Ecto neural progenitor cell (in vitro differentiated cells): ENCODE measurements at places on chromosomes 4 and X.

- DNase-seq = no peak
These were observed 63.4 kb downstream of the DCAF12L1 start for GRCh38 chrX:126489116-126489695.

DNA sequence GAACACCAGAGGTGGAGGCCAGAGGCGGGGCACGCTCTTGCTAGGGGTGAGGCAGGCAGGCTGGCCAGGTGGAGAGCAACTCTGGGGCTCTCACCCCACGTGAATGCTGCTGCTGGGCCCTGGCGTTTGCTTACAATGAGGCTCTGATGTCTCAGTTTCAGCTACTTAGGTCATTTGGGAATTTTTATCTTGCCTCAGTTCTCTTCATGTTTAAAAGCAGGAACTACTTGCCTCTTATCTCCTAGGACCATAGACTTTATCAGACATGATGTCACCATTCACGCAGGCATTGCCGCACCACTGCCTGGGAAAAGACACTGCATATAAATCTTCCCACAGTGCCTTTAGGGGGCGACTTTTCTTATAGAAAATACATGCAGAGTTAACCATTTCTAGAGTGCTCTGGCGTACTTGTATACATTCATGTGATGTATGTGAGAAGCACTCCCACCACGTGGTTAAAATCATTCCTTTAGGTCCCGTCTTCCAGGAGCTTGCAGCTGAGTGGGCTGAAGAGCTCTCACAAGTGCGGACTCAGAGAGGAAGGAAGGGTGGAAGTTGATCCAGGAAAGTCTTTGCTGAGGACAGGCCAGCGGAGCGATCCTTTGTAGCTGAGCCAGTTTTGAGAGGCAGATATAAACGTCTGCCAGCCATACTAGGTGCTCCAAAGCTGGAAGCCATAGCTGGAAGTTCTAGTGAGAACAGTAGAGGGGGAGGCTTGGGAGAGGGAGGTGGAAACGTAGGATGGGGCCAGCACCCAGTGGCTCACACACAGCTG is 84.3 kb upstream of the CLDN34 start:
- DNase-seq = peak; percentile 34

- no peak for DNase-seq
These were observed 16.9 kb downstream of the SSX5 start for GRCh38 chrX:48179691-48180090.

DNA sequence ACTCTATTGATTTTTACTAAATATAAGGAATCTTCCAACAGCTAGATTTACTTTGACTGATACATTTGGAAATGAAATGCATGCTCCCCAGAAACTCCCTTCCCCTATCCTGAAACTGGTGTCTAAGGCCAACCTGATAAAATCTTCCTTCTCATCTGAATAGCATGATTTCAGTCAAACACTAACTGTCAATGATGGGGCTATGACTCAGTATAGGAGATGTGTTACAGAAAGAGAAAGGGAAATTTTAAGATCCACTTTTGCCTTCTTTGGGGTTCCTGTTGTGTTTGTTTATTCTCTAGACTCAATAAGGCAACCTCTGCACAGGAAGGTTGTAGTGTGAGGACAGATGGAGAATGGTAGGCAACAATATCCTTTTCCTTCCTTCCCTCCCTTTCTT is 160.7 kb downstream of the MOSPD2 start:
- no peak for DNase-seq

GRCh38 chrX:114619874-114620273 is 36.0 kb downstream of the HTR2C start:
- no peak for DNase-seq

- no peak for DNase-seq
These were observed 197.3 kb downstream of the OR13H1 start for GRCh38 chrX:131741103-131741581.

DNA sequence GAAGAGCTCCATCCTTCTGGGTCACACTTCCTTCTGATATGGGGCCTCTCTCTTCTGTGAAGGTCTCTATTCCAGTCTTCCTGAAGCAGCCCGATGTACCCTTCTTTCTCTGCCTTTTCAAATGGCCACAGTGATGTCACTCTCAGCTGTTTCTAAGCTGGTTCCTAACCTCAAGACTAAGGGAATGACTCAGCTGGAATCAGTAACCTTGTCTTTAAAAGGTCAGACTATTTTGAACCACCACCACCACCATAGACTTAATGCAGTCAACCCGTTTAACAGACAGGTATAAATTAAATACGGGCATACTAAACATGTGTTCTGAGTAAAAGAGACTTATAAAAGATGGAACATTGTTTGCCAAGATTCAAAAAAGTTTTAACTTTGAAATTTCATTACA is 121.0 kb downstream of the PPA2 start:
- no peak for DNase-seq

GRCh38 chr4:77021614-77022089 is 54.1 kb downstream of the CCNI start:
- no peak for DNase-seq

GRCh38 chr4:81428002-81428401 is 43.7 kb downstream of the RASGEF1B start:
- DNase-seq = no peak

DNA sequence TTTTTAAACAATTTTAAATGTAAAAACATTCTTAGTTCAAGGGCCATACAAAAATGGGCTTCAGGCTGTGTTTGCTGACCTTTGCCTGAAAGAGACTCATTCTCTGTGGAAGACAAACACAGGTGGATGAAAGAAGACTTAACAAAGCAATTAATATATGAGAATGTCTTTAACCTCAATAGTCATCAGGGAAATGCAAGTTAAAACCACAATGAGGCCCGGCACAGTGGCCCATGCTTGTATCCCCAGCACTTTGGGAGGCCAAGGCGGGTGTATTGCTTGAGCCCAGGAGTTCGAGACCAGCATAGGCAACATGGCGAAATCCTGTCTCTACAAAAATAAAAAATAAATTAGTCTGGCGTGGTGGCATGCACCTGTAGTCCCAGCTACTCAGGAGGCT is 7.1 kb upstream of the SMARCA1 start:
- DNase-seq = no peak

- DNase-seq = peak; percentile 70
These were observed 152.0 kb upstream of the SLC4A4 start for GRCh38 chr4:71186566-71187403.

GRCh38 chrX:53088136-53088974 is 5.6 kb upstream of the KANTR start:
- DNase-seq = peak; percentile 83

DNA sequence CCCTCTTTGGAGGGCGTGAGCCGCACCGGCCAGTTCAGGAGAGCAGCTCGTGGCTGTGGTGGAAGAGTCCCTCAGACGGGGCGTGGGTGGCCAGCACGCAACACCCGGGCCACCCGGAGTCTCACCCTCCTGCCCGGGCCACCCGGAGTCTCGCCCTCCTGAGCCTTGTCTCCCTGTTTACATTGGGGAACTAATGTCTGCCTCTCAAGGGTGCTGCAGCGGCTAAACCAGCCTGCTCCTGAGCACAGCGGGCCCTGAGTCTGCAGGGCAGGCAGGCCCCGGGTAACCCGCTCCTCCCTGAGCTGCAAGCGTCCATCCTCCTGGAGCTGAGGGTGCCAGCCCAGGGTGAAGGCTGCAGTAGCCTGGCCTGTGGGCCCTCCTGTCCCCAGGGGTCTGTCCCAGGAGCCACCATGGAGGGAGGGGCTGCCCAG is 3.0 kb downstream of the PDE6B start:
- peak; percentile 44 for DNase-seq

DNA sequence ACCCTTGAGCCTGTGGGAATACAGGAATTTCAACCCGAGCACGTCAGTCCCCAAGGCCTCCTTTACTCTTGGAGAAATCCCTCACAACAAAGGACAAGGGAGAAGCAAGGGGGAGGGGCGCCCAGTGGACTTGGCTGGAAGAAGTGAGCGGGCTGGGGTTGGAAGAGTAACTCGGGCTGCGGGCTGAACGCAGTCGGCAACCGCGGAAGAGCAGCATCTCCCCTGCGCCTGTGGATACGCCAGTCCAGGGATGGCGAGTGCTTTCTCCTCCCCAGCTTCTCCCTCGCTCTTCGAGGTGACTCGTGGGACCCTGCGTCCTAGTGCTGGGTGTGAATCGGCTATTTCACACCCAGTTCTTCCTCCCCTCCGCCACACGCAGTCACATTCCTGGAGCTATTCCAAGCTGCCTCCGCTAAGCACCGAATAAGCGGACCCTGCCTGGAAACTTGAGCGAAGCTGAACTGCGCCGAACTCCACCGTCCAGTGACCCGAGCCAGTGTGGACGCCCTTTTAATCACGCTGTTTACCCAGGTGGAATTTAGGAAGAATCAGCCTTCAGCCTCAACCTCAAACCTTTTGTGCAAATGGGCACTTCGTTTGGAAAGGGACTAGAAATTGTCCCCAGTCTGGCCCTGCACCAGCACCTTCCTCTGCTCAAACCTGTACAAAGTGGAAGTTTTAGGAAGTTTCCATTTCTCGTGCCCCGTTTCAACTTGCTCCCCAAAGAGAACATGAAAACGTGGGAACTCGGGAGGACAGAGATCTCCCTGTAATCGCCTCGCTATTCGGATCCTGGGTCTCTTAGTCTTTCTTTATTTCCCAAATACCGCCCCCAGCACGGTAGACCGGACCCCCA is 64.3 kb upstream of the WDR17 start:
- DNase-seq = peak; percentile 81

DNA sequence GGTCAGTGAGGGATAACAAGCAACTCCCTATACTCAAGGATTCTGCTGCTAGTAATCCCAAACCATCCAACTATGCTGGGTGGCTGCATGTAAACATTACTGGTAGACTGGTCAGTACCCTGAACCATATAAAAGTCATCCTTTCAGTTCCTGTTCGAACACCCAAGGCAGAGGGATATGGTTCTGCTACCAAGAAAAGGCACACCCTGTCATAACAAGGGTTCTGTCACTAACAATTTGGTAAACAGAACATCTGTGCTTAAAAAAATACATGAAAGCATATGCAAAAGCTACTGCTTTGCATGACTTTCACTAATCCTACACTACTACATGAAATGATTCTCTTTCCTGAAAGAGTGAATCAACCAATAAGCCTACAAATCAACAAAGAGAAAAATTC is 76.8 kb upstream of the MCF2 start:
- DNase-seq = no peak

DNA sequence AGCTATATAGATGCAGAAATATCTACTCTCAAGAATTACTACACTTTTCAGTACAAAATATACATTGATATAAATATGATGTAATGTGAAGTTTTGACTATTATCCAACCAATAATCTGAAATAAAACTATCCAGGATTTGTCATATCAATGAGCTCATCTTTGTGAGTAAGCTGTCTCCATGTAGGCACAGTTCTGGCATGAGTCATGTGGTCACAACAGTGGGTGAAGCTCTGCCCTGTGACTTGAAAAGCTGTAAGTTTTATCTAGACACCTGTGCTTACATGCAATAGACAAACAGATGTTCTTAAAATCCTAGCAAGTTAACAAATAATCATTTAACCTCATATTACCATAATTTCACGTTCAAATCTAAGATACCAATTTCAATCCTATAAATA is 192.7 kb downstream of the GABRG1 start:
- no peak for DNase-seq

- DNase-seq = peak; percentile 26
These were observed 64.3 kb downstream of the CPZ start for GRCh38 chr4:8656711-8657380.

- no peak for DNase-seq
These were observed 836.9 kb upstream of the HS3ST1 start for GRCh38 chr4:12265554-12265953.

DNA sequence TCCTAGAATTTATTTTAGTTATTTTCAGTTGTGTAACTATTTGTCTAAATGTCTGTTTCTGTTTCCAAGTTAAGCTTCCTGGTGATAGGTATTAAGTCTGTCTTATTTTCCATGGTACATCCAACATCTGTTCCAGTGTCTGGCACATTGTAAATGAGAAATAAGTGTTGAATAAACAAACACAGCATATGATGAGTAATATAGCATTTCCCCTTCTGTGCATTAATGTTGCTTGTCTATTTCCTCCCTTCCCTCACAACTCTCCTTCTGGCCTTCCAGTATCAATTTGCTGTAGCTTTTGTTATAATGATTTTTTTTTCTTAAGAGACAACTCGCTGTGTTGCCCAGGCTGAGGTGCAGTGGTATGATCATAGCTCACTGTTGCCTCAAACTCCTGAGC is 36.1 kb downstream of the COPS4 start:
- DNase-seq = no peak

GRCh38 chr4:2787230-2788100 is 5.4 kb upstream of the SH3BP2 start:
- peak; percentile 47 for DNase-seq

DNA sequence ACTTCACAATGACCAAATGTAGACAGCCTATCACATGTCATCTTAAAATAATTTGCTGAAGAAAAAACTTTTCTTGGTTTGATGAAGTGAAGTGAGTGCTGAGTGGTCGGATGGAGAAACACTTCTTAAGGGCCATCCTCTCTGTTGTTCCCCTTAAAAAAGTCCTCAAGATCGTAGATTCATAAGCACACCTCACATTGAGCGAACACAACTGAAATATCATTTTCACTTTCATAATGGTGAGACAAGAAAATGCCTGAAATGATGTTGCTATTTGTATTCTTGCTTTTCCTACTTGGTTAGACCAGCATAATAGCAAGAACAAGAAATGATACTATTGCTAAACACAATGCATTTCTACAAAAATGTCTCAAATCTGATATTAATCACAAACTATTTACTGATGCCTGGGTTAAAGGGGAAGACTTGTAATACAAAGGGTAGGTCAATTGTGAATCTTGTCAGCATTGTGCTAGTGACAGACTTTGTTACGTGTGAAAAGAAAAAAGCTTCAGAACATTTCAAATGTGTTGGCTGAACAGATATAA is 305.6 kb upstream of the NR3C2 start:
- no peak for DNase-seq

DNA sequence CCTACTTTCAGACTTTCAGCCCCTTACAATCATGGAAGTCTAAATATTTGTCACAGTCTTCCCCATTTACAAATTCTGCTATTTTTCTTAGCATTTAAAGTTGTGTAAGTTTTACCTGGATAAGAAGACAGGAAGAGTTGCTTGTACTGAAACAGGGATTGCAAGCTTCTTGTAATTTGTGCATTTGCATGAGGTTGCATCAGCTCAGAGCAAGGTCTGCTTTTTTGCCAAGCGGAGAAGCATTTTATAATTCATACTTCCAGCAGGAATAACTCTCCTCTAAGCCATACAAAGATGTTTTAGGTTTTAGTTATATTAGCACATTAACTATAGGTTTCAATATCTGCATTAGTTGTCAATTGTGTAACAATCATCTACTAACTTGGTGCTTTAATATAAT is 922.0 kb upstream of the PABPC4L start:
- DNase-seq = no peak

DNA sequence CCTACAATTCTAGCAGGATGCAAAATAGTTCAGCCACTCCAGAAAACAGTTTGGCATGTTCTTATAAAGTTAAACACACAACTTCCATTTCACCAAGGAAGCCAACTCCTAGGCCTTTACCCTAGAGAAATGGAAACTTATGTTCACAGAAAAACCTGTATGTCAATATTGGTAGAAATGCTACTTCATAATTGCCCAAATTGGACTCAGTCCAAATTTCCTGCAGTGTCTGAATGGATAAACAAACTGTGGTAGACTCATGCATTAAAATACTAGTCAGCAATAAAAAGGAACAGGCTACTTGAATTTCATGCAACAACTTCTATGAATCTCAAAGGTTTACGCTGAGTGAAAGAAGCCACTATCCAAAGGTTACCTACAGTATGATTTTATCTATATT is 1738.8 kb upstream of the IGFBP7 start:
- no peak for DNase-seq
